Hematopoietic multipotent progenitor cell (in vitro differentiated cells): ENCODE measurements at places on chromosomes 2 and 18. TPM values are rescaled to one million over a fixed set of nuclear protein-coding genes. Genes with fewer than 3 reads are reported as not detected.

- no peak for DNase-seq
Measured at GRCh38 chr2:14752295-14752694, 119.8 kb downstream of the LRATD1 start.

GRCh38 chr2:162635706-162636105 is 202.9 kb downstream of the KCNH7 start:
- DNase-seq, result no peak

DNA sequence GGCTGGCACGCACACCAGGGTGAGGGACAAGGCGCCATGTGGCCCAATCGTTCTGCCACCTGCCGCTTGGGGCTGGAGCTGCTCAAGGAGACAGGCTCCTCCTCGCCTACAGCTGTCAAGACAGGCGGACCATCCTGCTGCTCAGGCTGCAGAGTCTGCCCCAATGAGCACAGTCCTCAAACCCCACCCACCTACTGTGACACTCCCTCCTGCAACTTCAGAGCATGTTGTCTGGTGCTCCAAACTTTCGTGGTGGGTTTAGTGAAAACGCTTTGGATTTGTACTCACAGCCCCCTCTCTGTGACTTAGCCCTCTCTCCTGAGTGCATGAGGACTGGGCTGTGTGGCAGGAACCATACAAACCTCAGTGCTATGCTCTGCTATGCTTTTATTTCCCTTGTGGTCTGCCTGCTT is 23.2 kb upstream of the SLC35F6 start:
- DNase-seq, result peak; percentile 84

DNA sequence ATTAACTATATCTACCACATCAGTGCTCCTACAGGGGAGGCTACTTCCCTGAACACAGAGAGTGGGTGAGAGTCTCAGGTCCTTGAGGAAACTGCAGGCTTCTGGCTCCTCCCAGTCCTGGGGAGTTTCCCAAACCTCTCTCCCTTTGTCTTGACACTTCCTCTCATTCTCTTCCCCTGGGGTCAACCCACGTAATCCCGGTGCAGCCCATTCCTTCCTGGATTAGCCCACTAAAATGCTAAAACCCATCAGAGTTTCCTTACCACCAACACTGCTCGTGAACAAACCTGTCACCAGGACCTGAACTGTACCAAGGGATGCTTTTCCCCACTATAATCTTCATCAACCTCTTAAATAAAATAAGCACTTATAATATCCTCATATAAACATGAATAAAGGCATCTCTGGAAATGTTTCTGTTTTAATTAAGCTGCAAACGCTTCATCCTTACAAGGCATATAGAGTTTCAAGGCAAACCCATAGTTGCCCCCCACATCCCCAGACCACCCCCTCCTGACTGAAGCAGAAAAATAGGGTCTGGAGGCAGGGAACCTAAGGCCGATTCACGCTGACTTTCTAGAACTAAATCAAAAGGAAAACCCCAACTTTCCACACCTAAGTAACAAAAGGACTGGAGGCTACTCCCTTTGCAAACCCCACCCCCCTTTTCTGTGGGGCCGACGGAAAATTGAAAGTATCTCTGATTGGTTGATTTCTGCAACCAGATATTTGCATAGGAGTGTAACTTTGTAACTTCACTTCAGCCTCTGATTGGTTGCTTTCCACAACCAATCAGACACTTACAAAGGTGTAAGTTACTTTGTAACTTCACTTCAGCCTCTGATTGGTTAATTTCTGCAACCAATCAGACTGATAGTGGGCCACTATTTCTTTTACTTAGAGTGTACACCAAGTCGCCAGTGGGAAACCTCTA is 19.0 kb downstream of the TMSB10 start:
- peak; percentile 87 for DNase-seq

DNA sequence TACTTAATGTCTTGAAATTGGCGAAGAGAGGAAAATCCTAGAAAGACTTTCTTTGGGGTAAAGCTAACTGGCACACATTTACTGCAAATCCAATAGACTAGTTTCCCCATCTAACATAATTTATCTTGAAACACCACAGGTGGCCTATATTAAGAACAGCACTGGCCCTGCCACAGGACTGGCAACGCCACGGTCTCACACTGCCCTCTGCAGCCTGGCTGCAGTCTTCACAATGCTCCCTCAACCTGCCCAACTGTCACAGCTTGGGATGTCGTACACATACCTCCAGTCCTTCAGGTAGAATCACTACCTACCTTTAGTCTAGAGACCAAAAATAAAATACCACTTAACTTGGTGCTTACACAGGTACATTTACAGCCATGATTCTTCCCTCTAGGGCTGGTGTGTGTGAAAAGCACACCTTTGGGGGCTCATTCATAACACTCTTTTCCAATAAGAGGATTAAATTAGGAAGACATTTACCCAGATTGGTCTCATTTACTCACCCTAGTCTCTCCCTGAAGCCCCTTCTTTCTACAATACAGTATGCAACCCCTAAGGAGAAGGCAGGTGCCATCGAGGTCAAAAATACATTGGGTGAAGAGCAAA is 222.2 kb downstream of the C1D start:
- DNase-seq, result no peak

DNA sequence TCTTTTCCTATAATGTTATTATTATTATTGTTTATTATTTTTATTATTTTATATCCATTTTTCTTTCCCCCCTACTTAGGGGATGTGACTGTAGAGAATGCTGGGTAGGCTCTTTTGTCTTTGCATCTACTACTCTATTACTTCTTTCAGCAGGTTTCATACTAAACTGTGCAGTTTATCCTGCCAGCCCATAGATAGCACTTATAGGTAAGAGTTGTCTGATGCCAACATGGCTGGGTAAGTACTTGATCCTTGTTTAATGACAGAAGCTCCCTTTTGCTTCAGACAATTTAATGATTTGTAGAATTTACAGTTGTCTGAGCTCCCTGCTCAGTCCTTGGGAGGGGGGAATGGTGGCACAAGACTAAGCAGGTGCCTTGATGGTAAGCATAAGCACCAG is 262.9 kb upstream of the CDH2 start:
- DNase-seq, result no peak

- no peak for DNase-seq
Measured at GRCh38 chr2:9260464-9260918, 53.9 kb downstream of the ASAP2 start.

DNA sequence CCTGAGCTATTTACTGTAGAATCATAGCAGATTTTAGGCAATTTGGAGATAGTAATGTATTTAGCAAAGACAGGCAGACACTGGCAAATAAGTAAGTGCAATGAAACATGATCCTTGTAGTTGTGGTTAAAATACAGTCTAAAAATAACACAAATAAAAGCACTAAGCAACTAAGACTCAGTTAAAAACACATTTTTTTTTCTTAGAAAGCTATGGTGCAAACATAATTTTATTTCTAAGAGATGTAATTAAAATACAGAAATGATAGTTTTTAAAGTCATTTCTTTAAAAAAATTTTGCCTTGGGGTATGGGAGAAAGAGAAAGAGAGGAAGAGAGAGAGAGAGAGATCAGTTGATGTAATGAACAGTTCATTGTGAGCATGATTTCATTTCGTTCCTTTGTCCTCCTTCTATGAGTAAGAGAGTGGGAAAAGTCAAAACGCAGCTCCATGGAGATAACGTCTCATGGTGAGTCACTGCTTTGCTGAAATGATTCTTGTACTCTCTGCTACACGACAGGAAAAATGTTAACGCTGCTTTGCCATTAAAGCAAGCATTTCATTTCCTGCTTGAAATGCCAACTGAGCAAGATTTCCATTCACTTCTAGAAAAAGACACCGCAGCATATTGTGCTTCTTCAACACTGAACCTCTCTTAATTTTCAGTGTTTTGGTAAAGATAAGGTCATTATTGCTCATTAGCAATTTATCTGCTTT is 61.3 kb upstream of the PGAP1 start:
- peak; percentile 76 for DNase-seq

Gene RUFY4
- total RNA-seq, result 1.1 TPM

Gene MAP3K19
- total RNA-seq, result under 0.01 TPM

Gene GPR45
- total RNA-seq, result not detected

Gene HADHB
- 82.9 TPM for total RNA-seq

Gene HES6
- 3.5 TPM for total RNA-seq
